DMS79 treated with DMSO at 0.1 percent for 48 hours (cell line): ENCODE measurements at places on chromosomes 6 and 20.

DNA sequence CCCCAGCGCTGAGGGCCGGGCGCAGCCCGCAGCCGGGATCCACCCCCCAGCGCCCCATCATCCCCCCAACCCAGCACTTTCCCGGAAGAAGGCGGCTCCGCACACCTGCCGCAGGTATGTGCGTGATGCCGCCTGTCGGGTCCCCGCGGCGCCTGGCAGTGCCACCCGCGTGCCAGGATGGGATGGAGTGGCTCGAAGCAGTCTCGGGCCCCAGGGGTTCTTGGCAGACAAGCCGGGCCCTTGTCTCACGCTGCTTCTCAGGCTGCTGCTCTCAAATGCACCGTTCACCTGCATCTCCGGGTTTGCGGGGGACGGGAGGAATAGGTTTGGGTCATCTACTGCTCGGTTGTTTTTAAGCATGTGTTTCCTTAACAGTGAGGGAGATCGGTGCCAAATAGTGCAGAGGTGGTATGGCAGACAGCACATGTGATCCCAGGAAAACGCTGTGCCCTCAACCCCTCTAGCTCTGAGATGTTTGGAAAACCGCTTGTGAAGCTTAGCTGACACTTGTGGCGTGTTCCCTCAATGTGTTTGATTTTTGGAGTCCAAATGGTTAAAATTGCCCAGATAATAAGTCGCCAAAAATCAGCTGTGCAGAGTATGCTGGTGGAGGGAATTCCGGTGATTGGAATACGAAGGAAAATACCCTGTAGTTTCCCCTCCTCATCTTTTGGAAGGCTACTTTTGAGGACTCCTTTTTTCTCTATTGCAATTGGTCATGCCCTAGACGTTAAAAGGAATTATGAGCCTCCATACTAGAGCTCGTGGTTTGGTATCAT is 926 bp downstream of the MYLIP start:
- peak; percentile 44 for DNase-seq

- DNase-seq = no peak
Measured at GRCh38 chr6:79520534-79520933, 16.7 kb downstream of the LCA5 start.

DNA sequence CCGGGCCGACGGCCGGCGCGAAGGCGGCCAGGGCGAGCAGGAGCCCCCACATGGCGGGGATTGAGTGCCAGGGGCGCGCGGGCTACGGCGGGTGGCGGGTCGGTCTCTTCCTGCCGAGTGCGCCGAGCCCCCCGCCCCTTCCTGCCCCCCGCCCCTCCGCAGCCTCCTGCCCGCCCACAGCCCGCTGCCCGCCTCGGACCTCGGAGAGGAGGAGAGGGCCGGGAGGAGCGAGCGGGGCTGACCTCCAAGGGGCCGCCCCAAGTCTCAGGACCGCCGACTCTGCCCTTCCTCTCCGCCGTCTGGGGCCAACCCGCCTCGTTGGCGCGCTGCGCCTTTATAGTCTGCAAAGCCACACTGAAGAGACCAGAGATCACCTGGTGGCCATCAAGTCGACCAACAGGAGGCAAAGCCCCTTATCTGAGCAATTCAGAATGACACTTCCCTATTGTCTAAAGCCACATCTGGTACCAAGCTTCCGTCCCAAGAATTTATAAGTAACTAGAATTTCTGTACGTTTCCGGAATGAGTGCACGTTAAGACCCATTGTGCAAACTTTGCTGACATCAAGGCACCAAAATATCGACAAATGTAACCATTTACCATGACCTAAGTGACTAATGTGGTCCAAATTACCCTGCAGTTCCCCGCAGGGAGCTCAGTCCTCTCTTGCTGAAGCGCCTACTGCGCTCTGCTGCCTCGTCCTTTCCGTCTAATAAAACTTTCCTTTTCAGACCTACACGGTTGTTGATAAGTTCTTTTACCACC is at the start of gene CPXM1:
Gene CPXM1 (minus strand): TSS at position 107 of the 765 bp plus-strand sequence. CDS start 55 bp downstream, at position 52.
- peak; percentile 42 for DNase-seq

DNA sequence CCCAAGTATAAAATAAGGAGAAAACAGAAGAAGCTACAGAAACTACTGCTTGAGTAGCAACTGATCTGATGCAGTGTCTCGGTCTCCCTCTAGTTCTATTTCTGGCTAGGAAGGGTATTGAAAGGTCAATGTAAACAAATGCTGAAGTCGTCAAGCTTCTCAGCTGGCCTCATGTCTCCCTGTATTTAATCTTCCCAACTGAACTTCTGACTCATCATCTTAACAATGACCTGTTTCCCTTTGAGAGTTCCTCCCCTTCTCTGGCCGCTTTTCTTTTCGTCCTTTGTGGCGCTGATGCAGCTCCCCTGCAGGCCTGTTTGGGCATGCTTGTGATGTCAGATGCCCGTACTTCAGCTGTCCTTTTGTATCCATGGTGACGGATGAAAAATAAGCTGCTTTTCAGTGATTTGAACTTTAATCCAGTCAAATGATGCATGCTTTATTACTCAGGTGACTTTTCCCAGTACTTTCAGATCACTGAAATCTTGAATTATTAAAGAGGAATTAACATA is 7.8 kb upstream of the LCA5 start:
- DNase-seq = peak; percentile 97

- DNase-seq = no peak
Measured at GRCh38 chr6:43547222-43547621, 28.6 kb downstream of the XPO5 start.

DNA sequence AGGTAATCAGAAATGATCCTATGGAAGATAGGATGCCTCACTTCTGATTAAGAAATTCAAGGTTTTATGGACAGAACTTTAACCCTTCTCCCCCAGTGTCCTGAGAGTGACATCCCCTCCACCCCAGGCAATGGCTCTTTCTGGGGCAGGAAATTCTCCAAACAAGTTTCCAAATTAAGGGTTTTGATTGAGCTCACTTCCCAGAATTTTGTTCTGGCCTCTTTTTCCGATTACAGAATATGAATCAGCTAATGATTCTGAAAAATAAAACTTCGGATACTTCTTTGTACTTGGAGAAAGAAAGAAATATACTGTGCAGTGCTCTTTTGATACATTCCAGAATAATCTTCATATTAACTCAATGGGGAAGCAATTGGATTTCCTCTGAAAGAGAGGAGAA is 32.8 kb upstream of the TASP1 start:
- no peak for DNase-seq

- DNase-seq = no peak
Measured at GRCh38 chr6:136960781-136961180, 38.7 kb downstream of the SLC35D3 start.

DNA sequence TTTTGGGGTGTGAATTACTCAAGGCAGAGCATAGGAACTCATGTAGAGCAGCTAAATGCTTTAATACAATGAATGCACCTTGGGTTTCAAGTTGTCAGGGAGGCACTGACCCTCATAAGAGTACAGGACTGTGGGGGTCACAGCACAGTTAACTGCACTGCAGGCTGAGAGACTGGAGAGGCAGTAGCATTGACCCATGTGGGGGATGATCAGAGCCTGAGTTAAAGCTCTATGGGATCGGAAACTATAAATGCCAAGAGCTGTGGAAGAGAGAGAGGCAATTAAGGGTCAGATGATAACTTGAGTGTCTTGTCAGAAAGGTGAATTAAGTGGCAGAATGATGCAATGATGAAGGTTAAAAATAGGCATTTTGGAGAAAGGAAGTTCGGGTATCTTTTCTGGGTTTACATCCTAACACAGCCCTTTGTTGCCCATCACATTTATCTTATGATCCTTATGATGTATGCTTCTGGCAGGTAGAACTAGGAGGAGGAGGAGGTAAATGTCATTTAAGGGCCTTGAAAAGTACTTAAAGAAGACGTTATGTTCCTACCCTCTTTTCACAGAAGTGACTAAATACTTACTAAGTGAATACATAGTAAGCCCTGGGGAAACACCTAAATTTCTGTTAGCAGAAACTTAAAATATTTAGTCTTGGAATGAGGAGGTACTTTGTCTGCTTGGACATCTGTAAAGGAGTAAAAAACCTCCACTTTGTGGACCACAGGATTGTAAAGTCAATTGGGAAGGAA is 24.2 kb downstream of the LRRC1 start:
- DNase-seq = no peak

DNA sequence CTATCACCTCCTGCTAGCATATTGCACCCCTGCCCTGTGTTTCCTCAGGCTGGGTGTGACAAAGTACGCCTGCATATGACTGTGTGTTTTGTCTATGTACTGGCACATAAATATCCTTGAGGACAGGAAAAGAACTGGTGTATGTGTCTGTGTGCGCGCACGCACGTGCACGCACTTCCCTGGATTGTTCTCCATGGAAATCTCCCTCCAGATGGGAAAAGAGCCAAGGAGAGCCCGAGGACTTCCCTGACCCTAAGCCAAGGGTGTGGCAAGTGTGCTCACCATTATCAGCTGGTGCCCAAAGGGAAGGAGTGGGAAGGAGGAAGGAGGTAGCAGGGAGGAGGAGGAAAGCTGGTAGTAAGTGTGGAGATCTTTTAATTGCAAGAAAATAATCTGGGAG is 117.6 kb downstream of the HIVEP2 start:
- no peak for DNase-seq

- DNase-seq = no peak
Measured at GRCh38 chr6:44942201-44942600, 385.9 kb upstream of the RUNX2 start.

- no peak for DNase-seq
Measured at GRCh38 chr6:19059102-19059501, 672.0 kb downstream of the RNF144B start.

DNA sequence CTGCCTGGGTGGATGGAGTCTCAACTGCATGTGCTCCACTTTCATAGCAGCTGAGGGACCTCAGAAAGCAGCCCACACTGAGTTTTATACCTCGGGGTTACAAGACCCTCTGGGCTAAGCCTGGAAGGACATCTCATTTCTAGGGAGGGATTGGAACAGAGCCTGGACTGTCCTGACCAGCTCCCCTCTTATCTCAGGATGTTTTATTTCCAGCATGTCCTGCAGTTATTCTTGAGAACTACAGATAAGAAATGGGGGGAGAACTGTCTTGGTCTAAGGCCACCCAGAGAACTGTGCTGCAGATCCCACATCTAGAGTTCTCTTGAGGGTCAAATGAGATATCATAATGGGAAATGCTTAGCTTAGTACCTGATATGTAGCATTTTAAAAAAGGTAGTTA is 97.3 kb upstream of the CHD6 start:
- no peak for DNase-seq

GRCh38 chr6:123788319-123788718 is 15.3 kb upstream of the NKAIN2 start:
- no peak for DNase-seq

GRCh38 chr6:45969026-45969425 is 46.6 kb downstream of the CLIC5 start:
- DNase-seq = no peak

DNA sequence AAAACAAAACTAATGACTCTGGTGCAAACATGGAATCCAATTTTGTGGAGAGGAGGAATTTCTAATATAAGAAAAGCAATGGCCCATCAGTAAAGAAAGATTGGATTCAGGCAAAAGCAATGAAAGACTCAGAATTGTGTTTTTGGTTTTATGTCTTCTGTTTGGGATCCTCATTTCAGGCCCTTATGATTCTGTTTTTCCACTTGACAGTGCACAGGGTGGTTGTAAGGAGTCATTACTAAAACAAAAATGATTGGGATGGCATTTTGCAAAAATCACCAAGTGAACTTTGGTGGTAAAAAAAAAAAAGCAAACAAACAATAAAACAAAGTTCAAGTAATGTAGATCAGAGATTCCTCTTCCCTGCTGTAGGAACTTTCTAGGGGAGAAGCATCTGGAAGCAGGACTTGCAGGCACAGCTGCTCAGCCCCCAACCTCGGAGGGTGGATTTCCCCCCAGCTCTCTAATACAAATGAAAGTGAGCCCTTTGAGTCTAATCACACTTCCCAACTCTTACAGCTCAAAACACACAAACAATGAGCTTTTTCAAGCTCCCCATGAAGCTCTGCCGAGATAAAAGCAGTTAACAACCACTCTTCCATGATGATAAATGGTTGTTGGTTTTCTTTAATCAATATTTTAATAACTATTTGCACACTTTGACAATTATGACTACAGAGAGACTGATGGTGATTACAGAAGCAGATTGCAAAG is 177.7 kb downstream of the ZDHHC14 start:
- no peak for DNase-seq

DNA sequence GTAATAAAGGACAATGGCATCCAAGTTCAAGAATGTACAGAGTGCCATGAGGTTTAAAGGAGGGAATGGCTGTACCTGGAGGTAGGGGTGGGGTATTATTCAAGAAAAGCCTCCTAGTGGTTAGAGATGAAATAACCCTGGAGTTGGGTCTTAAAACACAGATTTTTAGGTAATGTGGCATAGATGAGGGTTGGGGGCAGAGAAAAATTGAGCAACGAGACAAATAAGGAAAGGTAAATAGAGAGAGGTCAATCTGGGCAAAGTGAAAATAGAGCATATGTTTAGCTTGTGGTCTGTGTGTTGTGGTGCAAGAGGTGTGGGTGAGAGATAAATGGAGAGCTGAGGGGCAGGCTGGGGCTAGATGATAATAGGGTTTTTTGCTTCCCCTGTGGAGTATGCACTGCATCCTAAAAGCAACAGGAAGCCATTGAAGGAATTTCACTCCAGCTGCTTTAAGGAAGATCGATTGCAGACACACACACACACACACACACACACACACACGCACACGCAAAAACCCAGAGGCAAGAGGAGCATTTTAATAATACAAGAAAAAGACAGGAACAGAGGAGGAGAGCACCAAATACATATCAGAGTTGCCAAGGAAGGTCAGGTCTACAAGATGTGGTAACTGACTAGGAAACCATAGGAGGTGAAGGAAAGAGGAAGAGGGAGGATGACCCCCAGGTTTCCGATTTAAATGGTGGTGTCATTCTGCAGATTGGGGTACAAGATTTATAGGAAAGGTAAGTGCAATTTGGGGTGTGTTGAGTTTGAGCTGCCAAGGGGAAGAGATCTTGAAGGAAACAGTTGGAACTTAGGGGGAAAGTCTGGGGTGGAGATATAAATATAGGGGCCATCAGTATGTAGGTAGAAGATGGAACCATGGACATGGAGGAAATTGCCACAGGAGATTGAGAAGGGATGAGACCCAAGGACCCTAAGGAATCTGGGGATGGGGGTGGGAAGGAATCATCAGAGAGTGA is 31.3 kb upstream of the ADGRF1 start:
- no peak for DNase-seq

- no peak for DNase-seq
Measured at GRCh38 chr20:60063048-60063451, 104.8 kb downstream of the CDH26 start.

DNA sequence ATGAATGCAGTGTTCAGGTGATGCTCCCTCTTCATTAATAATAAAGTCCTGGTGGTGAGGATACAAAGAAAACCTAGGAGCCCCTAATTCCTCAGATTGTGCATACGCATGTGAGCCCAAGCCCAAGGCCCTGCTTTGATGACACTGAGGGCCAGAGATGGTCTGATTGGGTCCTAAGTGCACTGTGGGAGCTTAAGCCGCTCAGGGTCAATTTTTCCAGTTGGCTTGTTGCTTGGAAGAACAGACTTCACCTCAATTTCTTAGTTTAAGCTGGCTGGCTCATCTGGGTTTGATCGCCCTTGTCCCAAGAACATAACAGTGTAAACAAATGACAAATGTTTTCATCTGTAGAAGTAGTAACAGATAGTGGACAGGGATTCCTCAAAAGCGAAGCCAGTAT is 41.4 kb downstream of the INSM1 start:
- no peak for DNase-seq
